GM23248 (cell line): ENCODE measurements at places on chromosomes 2 and 18. TPM values are rescaled to one million over a fixed set of nuclear protein-coding genes. Genes with fewer than 3 reads are reported as not detected.
A peak's percentile ranks its signal among the peaks of the same experiment; 100 is the strongest.

GRCh38 chr2:205706769-205707381 is 24.6 kb downstream of the NRP2 start:
- DNase-seq: peak; percentile 91

Gene RAB3GAP1
- total RNA-seq: 72.1 and 77.8 TPM in 2 replicates

DNA sequence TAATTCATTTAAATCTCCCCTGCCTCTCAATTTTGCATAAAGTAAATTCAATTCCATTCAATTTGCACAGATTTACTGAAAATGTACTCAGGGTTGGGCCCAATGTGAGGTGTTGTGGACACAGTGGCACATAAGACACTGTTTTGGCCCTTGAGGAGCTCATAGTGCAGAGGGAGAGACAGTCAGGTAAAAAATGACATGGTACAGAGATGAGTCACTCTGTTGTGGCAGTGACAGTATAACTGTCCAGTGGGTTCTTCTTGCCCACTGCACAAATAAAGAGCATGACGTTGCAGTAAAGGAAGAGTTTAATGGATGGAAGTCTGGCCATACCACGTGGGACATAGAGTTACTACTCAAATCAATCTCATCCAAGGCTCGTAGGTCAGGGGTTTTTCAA is 400.3 kb upstream of the TRIB2 start:
- DNase-seq: no peak

Gene PDCD1
- total RNA-seq: not detected in 2 replicates

Gene DSG1
- not detected in 2 replicates for total RNA-seq
